Thyroid gland (tissue), 4 donors: ENCODE measurements at places on chromosomes 4 and X. TPM values are rescaled to one million over a fixed set of nuclear protein-coding genes. Genes with fewer than 3 reads are reported as not detected.

The XAGE2 gene
- not detected for total RNA-seq

The ALPK1 gene
- total RNA-seq: 28.6 TPM

The CT55 gene
- total RNA-seq: not detected

The PRSS48 gene
- total RNA-seq: not detected

The GPR82 gene
- 0.33 TPM for total RNA-seq

The MXRA5 gene
- total RNA-seq: 31.0 TPM

The NLGN4X gene
- total RNA-seq: 0.45 TPM

The TGIF2LX gene
- not detected for total RNA-seq

The VSIG4 gene
- total RNA-seq: 35.3 TPM

The POLN gene
- total RNA-seq: 1.5 TPM

The ASB12 gene
- total RNA-seq: not detected

The PIR gene
- 49.9 TPM for total RNA-seq

The PRSS12 gene
- 0.34 TPM for total RNA-seq

The ZC4H2 gene
- total RNA-seq: 10.2 TPM

The SPACA5 gene
- not detected for total RNA-seq

The DKK2 gene
- 1.5 TPM for total RNA-seq

DNA sequence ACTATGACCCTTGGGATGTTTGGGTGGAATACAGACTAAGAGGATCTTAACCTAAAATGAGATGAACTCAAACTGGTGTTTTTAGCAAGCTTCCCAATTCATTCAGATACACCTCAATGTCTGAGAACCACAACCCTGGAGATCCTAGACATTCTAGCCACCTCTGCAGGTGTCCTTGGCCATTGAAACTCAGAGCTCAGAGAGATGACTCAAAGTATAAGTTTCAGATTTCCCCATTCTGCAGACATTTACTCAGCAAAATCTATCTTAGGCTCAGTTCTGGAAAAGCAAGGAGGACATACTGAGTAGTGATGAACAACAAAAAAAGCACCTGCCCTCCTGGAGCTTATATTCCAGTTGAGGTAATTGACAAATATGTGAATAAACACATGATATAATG, 47.8 kb downstream of the COMMD8 start:
- H3K36me3 ChIP-seq: no peaks in the 10 kb centered on the region
- peaks cover 8% of the 10 kb centered on the region for H3K4me1 ChIP-seq
- no peak for DNase-seq
- H3K27ac ChIP-seq: no peak overlapping the region

- DNase-seq: no peak
- H3K27me3 ChIP-seq: no peaks in the 10 kb centered on the region
- no peak overlapping the region for H3K27ac ChIP-seq
- no peak overlapping the region for H3K4me3 ChIP-seq
These were observed 73.2 kb upstream of the ANXA10 start for GRCh38 chr4:168019019-168019651.

DNA sequence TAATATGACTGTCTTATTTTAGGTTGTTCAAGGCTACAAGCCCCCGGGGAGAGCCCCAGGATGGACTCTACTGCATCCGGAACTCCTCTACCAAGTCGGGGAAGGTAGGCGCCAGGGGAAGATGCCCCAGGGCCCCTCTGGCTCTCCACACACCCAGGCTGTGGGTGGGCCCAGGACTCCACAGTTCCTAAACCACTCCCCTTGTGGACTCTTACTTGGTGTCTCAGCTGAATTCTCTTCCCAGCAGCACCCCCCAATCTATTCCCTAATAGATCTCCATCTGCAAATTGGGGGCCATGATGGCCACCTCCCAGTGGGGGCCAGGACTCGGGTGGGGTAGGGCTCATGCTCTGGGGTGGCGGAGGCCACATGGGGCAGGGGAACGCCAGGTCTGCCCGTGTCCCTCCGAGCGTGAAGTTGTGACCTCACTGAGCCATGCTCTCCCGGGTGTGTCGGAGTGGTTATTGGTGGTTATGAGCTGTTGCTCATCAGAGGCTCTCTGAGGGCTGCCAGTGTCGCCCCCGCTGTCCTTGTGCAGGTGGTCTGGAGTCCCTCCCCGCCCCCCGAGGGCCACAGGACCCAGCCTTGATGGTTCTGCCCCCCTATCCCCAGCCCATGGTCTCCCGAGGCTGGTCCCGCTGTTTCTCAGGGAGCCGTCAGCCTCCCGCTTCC, 11.2 kb upstream of the ADD1 start:
- no peak overlapping the region for H3K27ac ChIP-seq
- no peak overlapping the region for H3K4me3 ChIP-seq
- H3K27me3 ChIP-seq: no peaks in the 10 kb centered on the region
- H3K36me3 ChIP-seq: peaks cover 31% of the 10 kb centered on the region
- H3K4me1 ChIP-seq: no peaks in the 10 kb centered on the region

GRCh38 chr4:143202824-143203223, 18.1 kb downstream of the USP38 start:
- no peak for DNase-seq
- no peak overlapping the region for H3K27ac ChIP-seq
- H3K4me1 ChIP-seq: no peaks in the 10 kb centered on the region
- no peaks in the 10 kb centered on the region for H3K27me3 ChIP-seq

DNA sequence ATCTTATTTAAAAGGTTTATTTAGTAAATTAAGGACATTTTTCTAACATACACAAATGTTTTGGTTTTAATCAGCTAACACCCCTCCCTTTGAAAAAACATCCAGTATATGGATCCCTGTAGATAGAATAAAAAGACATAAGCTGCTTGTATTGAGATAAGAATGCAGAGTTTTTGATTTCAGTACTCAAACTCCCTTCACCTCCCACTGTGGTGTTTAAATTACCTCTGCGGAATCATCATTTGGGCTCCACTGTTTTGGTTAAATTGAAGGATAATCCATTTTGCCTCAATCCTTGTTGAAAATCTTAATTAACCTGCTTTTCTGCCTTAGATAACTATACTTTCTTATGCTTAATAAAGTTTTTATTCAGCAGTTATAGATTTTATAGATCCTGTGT, 27.6 kb downstream of the USP53 start:
- DNase-seq: no peak
- no peak overlapping the region for H3K27ac ChIP-seq
- no peak overlapping the region for H3K4me3 ChIP-seq
- H3K36me3 ChIP-seq: peaks cover 7% of the 10 kb centered on the region
- H3K27me3 ChIP-seq: no peaks in the 10 kb centered on the region

DNA sequence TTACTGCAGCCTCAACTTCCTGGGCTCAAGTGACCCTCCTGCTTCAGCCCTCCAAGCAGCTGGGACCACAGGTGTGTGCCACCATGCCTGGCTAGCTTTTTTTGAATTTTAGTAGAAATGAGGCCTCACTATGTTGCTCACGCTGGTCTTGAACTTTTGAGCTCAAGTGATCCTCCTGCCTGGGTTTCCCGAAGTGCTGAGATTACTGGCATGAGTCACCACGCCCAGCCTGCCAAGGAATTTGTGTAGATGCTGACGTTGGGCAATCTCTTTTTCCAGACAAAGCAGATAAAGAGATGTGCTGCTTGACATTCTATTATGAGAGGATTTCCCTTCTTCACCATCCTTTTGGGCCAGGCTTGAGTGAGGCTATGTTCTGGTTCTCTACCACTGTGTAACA, 254.5 kb upstream of the RPS6KA3 start:
- H3K27me3 ChIP-seq: no peaks in the 10 kb centered on the region
- H3K36me3 ChIP-seq: no peaks in the 10 kb centered on the region
- H3K27ac ChIP-seq: no peak overlapping the region

DNA sequence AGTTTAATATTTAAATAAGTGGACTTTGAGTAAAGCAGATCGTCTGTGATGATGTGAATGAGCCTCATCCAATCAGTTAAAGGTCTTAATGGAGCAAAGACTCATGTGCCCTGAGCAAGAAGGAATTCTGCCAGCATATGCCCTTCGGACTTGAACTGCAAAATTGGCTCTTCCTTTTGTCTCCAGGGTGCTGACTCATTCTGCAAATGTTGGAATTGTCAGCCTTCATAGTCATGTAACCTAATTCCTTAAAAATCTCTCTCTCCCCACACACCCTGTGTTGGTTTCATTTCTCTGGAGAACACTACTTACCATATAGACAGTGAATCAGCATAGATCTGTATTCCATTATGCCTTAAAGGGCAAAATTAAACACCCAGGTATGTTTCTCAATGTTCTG, 609.8 kb upstream of the GALNTL6 start:
- no peaks in the 10 kb centered on the region for H3K27me3 ChIP-seq
- no peak overlapping the region for H3K27ac ChIP-seq
- H3K4me1 ChIP-seq: no peaks in the 10 kb centered on the region
- H3K36me3 ChIP-seq: no peaks in the 10 kb centered on the region
- no peak overlapping the region for H3K4me3 ChIP-seq

- peak; percentile 89 for DNase-seq
- no peaks in the 10 kb centered on the region for H3K36me3 ChIP-seq
- peaks cover 19% of the 10 kb centered on the region for H3K4me1 ChIP-seq
These were observed 7.3 kb downstream of the HAUS7 start for GRCh38 chrX:153463031-153463430.

DNA sequence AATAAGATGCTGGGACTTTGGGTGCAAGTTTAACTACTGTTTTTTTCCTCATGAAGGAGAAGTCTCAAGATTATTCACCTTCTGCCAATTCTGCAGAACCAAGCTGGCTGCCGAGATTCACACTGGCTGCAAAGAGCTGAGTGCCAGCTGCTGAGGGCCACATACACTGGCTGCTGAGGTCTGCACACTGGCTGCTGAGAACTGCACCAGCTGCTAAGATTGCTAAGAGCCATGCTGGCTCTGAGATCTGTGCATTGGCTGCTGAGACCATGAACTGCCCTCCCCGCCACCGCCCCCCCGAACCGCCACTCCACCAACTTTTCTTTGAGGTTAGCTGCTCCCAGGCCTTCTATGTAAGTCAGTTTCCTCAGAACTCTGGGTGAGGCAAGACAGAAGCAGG, 330.3 kb downstream of the CBLL2 start:
- no peaks in the 10 kb centered on the region for H3K27me3 ChIP-seq
- no peak overlapping the region for H3K27ac ChIP-seq
- no peak overlapping the region for H3K4me3 ChIP-seq

GRCh38 chr4:106201373-106201772, 114.6 kb downstream of the TBCK start:
- no peak overlapping the region for H3K27ac ChIP-seq
- H3K4me1 ChIP-seq: no peaks in the 10 kb centered on the region
- no peak overlapping the region for H3K4me3 ChIP-seq

GRCh38 chr4:15110120-15110571, 107.9 kb downstream of the CPEB2 start:
- H3K27ac ChIP-seq: no peak overlapping the region
- no peak overlapping the region for H3K4me3 ChIP-seq
- H3K27me3 ChIP-seq: no peaks in the 10 kb centered on the region
- DNase-seq: no peak

DNA sequence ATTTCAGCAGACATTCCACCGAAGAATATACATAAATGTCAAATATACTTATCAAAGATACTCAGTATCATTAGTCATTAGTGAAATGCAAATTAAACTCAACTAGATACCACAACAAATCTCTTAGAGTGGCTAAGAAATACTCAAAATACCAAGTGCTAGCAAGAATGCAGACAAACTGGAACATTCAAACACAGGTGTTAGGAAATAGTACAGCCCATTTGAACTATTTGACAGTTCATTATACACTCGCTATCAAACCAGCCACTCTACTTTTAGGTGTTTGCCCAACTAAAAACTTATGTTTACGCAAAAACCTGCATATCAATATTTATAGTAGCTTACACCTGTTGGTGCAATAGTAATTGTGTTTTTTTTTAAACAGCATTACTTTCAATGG, 8.8 kb downstream of the ADAM29 start:
- no peak for DNase-seq
- no peaks in the 10 kb centered on the region for H3K4me1 ChIP-seq
- H3K4me3 ChIP-seq: no peak overlapping the region
- no peaks in the 10 kb centered on the region for H3K27me3 ChIP-seq
- H3K27ac ChIP-seq: no peak overlapping the region

DNA sequence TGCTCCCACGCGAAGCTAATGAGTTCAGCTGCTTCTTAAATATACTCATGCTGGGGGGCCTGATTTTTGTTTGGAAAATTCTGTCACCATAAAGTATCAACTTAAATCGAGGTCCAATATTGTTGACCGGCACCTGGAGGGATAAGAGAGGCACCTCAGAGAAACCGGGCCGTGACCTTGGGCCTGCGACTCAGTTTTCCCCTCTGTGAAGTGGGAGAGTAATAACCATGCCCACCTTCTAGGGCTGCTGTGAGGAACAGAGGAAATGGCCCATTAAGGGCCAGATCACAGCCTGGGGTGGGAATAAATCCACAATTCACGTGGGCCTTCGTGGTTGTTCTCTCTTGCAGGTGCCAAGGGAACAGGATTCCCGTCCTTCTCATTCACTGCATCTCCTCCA, 39.4 kb downstream of the ZBTB49 start:
- H3K4me3 ChIP-seq: no peak overlapping the region
- no peak overlapping the region for H3K27ac ChIP-seq
- no peaks in the 10 kb centered on the region for H3K36me3 ChIP-seq
- DNase-seq: no peak
- no peaks in the 10 kb centered on the region for H3K27me3 ChIP-seq
- H3K4me1 ChIP-seq: no peaks in the 10 kb centered on the region

DNA sequence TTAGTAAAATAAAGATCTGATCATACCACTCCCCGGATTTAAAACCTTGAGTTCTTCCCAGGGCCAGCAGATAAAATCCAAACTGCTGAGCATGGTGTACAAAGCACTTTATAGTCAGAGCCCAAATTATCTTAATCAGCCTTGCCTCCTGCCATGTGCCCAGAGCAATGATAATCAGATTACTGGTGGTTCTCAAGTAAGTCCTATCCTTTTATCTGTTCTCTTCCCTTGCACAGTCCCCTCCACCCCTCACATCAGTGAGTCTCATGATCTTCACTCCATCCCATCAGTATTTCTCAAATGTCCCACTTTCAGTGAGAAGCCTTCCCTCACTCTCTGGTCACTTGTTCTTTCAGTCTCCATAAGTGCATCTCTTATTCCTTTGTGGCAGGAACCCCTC, 22.7 kb downstream of the INTS6L start:
- H3K4me3 ChIP-seq: no peak overlapping the region
- H3K27ac ChIP-seq: no peak overlapping the region
- H3K4me1 ChIP-seq: peaks cover 5% of the 10 kb centered on the region
- no peaks in the 10 kb centered on the region for H3K36me3 ChIP-seq
- H3K27me3 ChIP-seq: no peaks in the 10 kb centered on the region
- no peak for DNase-seq

DNA sequence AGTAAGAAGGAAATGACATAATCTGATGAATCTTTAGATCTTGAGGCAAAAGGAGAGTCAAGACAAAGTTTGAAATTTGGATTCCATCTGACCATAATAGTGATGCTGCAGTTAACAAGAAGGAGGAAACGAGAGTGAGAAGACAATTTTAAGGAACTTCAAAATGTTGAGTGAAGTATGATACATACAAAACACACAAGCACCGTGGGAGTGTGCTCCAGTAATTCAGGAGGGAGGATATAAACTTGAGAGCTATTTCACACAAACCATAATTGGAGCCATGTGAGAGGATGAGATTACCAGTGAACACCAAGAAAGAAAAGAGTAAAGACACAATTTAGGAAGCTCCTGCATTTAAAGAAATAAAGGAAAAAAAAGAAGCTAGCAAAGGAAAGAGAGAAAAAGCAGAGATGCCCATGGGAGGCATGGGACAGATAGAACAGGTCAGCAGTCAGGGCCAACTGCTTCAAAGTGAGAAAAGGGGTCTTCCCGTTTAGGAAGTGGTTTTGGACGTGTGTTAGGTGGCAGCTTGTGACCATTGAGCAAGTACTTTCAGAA, 150.7 kb upstream of the SLC7A11 start:
- H3K36me3 ChIP-seq: no peaks in the 10 kb centered on the region
- no peaks in the 10 kb centered on the region for H3K27me3 ChIP-seq
- H3K4me1 ChIP-seq: peaks cover 3% of the 10 kb centered on the region
- H3K27ac ChIP-seq: no peak overlapping the region
- no peak for DNase-seq
- H3K4me3 ChIP-seq: no peak overlapping the region
